Mesangial cell (primary cell): ENCODE measurements at places on chromosomes 6 and 20. TPM values are rescaled to one million over a fixed set of nuclear protein-coding genes. Genes with fewer than 3 reads are reported as not detected.

Gene ADGB
- total RNA-seq, result not detected in 2 replicates

Gene SLA2
- total RNA-seq, result not detected in 2 replicates

Gene RAB44
- under 0.01 TPM in 1 of 2 replicates, not detected in the other for total RNA-seq

Gene F13A1
- under 0.01 and 0.16 TPM in 2 replicates for total RNA-seq

Gene C6orf141
- 2.3 and 9.1 TPM in 2 replicates for total RNA-seq
